GF-D8 (cell line): ENCODE measurements at places on chromosomes 11 and 22.

DNA sequence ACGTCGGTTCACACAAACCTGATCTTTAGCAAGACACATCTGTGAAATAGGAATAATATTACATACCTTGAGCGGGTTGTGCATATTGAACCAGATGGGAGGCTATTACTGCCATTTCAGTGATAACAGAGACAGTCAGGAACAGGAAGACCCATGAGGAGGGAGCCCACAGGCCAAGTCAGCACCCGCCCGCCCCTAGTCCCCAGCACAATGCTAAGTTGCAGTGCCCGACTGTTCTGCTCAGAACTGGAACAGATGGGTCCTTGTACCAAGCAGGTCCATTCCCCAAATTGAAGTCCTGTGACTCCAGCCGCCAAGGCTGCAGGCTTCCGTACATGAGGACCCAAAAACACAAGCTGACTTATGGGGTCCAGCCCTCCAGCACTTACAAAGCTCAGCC lies 9.3 kb downstream of the CXCR5 start:
- DNase-seq = no peak

- no peak for DNase-seq
Observed at GRCh38 chr22:48057116-48057835, 1294.8 kb downstream of the TBC1D22A start.

DNA sequence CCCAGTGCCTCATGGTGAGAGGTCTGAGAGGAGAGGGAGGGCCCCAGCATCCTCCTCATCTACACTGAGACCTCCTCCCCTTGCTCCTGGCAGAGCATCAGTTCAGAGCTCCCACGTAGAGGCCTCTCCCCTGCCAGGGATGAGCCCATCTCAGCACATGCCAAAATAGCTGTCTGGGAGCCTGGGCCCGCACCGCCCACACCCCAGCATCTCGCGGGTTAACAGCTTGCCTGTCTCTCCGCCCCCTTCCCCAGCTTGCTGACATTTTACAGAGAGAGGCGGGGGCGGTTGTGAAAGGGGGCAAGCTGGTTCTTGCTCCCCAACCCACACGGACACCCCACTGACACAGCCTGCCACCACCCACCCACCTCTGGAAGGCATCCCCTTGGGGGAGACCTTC lies 6.4 kb downstream of the DGKZ start:
- no peak for DNase-seq

DNA sequence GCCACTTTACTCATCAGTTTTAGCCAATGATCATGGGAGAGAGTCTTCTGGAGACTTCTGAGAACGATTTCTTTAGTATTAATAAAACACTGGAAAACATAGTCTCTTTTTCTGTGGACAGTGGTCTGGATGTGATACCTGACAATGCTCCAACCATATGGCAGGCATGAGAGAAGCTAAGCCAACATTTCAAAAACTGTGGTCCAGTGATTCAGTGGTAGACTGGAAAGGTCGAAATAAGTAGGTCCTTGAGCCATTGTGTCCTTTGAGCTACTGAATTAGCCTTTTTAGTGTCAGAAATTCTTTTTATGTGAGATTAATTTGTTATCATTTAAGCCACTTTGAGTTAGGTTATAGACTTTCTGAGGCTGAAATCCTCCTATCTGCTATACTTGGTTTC lies 197.7 kb upstream of the CTSC start:
- DNase-seq = no peak

GRCh38 chr22:24503137-24503842 lies 8.2 kb downstream of the UPB1 start:
- DNase-seq = peak; percentile 80

DNA sequence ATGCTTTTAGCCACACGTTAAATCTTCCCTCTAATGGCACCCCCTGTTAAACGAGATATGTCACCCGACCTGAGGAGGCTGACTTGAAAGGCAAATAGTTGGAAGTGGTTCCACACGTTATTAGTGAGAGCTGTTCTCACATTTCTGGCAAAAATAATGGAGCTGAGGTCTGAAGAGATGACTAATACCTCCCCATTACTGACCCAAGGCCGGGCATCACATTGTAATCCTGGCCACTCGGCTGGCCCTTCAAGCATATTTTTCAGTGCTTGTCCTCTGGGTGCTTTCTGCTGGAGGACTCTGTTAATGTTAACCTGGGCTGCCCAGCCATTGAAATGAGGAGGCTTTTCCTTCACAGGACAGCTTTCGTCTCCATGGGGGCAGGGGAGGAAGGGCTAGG lies 260.0 kb upstream of the CADM1 start:
- no peak for DNase-seq

DNA sequence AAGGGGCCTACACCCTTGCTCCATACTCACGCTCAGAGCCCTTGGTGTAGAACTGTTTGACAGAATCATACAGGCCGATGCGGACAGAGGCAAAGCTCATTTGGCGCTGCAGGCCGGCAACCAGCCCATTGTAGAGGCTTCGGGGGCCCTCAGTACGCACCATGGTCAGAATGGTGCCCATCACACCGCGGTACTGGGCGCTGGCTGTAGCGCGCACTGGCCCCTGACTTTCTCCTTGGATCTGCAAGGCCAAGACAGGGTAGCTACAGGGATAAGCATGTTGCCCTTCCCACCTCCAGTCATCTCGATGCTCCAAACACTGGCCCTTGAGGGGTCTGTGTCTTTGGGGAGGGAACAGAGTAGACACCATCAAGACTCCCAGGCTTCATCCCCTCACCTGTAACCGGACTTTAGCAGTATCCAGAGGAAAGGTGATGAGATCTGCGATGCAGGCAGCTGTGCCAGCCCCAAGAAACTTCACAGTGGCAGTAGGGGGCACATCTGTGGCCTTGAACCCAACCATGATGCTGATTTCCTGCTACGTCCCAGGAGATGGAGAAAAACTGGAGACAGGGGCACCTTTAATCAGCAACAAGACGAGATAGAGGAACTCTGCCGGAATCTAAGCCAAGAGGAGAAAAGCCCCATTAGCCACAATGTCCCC lies 4.7 kb downstream of the UCP2 start:
- DNase-seq = no peak

- no peak for DNase-seq
Observed at GRCh38 chr11:83608571-83608970, 322.4 kb upstream of the CCDC90B start.

GRCh38 chr11:26228778-26229177 lies 103.2 kb upstream of the ANO3 start:
- no peak for DNase-seq

GRCh38 chr22:46738647-46739093 lies 618 bp upstream of the CERK start:
- DNase-seq = no peak

DNA sequence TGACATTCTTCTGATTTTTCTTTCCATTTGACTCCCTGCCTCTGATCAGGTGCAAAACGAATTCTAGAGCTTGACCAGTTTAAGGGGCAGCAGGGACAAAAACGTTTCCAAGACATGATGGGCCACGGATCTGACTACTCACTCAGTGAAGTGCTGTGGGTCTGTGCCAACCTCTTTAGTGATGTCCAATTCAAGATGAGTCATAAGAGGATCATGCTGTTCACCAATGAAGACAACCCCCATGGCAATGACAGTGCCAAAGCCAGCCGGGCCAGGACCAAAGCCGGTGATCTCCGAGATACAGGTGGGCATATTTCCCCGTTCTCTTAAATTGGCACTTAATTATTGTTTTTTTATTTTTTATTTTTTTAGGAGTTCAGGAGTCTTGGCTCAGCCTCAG lies 15.4 kb downstream of the XRCC6 start:
- no peak for DNase-seq

- DNase-seq = no peak
Observed at GRCh38 chr11:86623041-86623621, 49.3 kb downstream of the ME3 start.

- DNase-seq = no peak
Observed at GRCh38 chr22:32776397-32776796, 25.1 kb upstream of the TIMP3 start.

DNA sequence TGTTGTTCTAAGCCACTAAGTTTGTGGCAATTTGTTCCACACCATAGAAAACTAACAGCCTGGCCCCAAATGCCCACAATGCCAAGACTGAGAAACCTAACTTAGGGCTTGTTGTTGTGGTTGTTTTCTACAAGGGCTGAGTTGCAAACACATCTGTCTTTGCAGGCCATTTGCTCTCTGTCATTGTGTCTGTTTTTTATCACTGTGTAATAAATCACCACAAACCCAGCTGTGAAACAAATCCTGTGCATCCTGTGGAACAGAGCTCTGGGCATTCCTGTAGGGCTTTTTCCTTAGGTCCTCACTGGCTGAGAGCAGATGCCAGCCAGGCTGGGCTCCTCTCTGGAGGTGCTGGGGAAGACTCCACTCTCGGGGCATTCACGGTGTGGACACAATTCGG lies 15.7 kb upstream of the SYT8 start:
- DNase-seq = no peak

DNA sequence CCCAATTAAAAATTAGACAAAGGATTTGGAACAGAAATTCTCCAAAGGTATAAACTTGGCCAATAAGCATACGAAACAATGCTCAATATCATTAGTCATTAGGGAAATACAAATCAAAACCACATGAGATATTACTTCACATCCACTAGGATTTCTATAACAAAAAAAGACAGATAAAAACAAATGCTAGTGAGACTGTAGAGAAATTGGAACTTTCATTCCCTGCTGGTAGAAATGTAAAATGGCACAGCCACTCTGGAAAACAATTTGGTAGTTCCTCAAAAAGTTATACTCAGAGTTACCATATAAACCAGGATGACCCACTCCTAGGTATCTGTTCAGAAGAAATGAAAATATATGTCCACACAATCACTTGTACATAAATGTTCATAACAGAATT lies 71.6 kb downstream of the RPL27A start:
- DNase-seq = no peak

DNA sequence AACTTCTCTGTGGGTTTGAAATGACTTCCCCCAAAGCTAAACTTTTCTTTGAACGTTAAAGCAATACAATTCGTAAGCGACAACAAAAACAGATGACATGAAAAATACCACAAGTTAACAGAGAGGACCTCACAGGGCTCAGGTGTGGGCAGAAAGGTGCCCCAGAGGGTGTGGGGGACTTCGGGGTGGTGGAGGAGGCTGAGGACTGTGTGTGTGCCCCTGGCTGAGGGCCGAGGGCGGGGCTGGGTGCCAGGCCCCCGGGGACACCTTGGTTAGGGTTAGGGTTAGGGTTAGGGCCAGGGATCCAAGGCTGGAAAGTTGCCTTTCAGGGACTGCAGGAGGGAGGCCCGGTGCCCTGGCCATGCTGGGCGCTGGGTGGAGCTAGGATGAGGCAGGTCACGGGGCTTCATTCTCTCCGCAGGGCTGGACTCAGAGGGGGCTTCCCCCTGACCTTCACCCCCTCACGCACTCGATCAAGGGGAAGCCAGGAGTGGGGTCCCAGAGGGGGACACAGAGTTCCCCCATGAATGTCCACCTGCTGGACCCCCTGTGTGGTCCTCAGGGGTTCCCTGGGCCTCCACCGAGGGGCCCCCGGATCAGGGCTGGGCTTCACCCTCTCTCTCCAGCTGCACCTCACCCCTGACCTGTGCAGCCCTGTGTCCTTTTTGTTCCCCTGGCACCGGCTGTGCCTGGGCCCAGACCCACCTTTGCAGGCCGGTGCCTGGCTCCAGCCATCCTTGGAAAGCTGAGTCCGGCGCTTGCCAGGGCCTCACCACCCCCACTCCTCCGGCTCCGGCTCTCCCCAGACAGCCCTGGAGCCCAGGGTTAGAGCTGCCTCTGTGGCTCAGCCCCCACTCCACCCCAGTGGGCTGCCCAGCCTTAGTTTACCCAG lies 7.0 kb downstream of the TNNI2 start:
- DNase-seq = no peak

DNA sequence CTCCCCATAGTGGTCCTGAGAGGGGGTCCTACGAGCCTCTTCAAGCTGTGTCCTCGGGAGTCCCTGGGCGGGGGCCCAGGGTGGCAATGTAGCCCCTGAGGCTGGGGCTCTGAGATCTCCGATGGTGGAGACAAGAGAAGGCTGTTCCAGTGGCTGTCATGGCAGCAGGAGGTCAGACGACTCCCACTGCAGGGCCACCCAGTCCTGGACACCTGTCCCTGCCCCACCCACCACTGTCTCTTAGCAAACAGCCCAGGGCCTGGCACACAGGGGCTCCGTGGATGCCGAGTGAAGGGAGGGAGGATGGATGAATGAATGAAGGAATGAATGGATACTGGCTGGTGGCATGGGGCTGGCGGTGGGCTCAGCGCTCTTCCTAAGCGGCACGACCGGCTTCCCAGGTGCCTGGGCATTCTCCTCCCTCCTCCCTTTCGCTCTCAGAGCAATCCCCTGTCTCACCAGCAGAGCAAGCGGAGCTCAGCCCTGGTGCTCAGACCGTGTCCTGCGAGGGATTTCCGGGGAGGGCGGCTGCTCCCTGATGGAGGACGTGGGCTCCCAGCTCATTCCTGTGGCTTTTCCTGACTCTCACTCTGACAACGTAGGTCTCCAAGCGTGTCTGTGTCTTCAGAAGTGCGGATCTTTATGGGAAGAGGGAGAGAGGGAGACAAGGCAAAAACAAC lies 1272.6 kb downstream of the BRD1 start:
- DNase-seq = no peak

- no peak for DNase-seq
Observed at GRCh38 chr11:59175091-59175501, 3.2 kb downstream of the DTX4 start.

DNA sequence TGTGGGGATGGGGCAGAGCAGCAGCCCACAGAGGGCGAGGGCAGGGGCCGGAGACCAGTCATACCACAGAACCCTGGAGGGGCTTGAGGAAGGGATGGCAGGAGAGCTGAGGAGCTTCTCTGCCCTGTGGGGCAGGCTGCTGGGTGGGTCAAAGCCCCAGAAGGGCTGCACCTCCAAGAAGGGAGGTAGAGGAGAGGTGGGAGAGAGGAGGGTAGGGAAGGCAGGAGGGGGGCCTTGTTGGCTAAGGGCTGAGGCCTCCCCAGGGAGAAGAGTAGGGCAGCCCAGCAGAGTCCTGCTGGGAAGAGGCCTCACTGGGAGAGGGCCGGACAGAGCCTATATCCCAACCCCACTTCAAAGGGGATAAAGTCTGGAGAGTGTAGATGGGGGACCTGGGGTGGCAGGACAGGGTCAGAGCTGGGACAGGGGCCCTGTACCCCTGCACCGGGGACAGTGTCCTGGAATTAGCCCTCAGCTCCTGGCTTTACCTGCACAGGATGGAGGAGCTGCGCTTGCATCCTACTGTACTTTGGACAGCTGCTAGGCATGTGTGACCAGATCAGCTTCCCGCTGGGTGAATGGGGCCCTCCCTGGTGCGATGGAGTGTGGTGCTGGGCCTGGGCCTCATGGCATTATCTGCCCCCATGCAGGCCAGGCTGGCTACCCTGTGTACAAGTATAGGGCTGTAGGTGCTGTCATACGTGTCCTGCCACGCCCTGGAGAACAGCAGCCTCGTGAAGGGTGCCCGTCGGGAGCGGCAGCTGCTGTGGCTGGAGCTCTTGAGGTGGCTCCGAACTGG lies 7.3 kb downstream of the DGCR6L start:
- DNase-seq = no peak

GRCh38 chr11:315051-315481 lies 1.2 kb downstream of the IFITM1 start:
- DNase-seq = no peak
